ENCODE measurements at places on chromosomes 3 and 15.

DNA sequence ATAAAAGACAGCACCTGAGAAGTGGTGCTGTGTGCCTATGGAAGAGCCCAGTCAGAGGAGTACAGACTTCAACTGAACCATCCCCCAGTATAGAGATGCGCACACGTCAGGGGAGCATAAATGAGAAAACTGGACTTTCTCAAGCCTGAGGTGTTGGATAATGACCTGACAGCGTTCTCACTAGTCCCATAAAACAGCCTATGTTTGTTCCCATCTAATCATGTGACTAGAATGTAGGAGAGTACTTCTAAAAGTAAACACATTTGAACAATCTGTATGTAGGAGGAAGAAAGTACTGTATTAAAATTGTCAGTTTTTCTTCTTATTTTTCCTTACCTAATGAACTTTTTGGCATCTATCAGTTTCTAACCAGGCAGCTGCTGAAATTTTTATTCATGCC lies 498.9 kb downstream of the CNTN4 start:
- DNase-seq, result no peak

DNA sequence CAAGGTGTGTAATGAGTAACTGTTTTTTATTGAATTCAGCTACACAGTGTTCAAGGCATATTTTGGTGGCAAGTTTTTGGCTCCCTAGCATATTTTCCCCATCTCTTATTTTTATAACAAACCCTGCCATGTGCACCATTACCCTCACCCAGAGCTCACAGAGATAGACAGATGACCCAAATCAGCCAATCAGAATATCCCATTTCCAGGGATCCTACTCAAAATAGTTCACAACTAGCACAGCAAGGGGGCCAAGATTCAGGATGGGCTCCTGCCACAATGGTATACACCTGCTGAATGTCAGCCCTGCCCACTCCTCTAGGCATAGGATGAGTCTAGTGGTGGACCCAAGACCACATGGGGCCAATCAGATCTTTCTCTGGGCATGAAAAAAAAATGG lies 78.8 kb upstream of the SETMAR start:
- no peak for DNase-seq

DNA sequence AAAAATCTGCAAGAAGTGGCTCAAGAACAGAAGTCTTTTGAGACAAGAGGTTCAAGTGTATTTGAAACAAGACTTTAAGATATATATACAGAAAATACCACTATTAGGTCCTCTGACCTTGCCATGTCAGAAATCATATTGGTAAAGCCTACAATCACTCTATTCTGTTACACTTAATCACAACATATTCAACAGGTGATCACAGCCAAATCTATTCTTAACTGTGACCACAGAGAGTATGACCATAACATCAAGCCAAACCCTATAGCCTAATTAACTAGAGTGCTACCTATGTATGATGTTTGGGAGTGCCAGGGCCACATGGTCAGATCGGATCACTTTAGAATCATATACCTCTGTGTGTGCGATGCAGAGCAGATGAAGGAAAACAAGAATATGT lies 2.2 kb downstream of the DNAJC19 start:
- no peak for DNase-seq

DNA sequence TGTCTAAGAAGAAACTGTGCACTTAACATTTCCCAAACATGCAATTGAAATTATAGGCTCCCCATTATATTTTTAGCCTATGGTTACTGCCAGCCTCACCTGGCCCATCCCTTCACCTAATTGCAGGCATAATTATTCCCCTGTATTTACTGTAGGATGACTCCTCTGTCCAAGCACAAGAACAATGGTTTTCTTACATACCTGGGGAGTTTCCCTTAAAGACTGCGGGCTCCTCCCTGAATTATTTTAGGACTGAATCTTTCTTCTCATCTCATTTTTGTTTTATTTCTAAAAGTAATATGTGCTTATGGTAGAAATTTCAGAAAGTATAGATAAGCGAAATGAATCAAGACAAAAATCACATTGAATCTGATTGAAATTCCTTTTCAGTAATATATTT lies 11.4 kb downstream of the TM4SF1 start:
- DNase-seq, result no peak

GRCh38 chr15:70244978-70245542 lies 147.3 kb upstream of the TLE3 start:
- no peak for DNase-seq

DNA sequence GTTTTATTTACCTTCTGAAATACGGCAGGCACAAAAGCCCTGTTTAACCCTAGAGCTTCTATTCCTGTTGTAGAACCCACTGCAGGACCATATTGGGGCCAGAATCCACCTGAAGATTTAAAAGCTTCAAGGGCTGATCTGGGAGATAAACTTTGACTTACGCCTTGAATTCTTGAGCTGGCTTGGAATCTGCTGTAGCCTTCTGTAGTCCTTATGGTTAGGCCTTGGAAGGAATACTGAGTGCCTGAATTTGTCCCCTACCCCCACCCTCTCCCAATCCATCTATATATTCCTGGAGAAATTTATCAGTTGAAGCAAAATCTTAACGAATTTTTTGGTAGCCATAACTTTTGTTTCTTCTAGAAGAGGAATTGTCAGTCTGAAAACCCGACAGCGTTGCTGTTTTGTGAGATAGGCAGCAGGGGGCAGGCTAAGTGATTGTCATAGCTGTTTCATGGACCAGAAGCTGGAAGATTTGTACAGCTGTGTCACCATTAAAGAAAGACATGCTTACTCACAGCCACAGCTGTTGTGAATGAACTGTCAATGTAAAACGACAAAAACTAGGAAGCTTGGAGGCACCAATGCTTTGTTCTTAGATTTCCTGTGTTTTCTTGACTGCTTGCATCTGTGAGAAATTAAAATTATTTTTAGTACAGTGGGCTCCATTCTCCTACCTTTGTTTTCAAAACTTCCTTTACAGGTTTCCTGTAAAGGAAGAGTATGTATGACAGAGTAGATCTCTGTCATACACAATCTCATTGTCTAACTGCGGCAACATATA lies 12.8 kb downstream of the LXN start:
- peak; percentile 16 for DNase-seq

DNA sequence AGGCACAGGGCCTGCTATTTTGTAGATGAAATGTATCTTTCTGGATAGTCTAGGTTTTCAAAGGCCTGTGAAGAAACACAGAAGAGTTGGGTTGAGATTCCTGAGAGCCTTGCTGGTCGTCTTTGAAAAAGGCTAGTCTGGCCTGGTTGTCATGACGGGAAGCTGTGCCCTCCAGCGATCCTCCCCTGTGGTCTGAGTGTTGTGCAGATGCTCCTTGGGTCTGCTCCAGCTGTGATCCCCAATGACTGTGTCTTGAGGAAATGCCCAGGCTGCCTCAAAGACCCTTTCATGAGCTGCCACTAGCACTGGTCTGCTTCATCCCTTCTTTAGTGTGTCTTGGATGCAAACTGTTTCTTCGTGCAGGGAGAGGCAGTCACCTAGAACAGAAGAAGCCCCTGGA lies 111.0 kb upstream of the SYNPR start:
- DNase-seq, result no peak

- DNase-seq, result no peak
Measured at GRCh38 chr3:46659285-46659684, 34.2 kb downstream of the ALS2CL start.

DNA sequence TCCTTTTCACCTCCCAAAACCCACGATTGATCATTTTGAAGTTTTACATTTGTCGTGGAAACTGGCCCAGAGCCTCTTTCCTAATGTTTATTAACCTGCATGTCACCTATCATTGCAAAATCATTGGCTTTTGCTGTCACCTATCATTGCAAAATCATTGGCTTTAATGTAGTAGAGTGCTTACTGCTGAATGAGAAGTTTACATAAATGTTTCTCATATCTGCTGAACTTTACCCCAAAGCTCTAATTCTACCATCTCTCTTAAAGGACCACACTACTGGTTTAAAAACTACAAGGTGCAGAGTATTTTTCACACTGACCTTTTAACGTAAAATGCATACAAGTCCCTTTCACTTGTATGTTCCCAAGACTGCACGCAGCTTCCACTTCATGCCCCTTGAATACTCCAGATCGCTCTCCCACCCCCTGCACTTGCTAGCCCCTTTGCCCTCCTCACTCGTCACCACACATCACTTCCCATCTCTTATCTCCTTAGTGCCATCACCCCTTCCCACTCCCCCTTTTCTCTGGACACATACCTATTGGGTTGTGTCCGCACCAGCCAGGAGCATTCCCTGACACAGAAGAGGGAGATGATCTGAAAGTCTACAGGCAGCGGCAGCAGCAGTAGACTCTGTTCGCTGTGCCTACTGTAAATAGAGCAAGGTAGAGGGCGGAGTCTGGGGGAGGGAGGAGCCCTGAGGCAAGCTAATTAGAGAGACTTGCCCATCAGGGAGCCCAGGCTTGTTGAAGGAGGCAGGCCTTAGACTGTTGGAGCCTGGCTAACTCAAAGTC lies 30.2 kb upstream of the ATOSA start:
- no peak for DNase-seq

GRCh38 chr3:158520433-158520832 lies 50.6 kb upstream of the MLF1 start:
- DNase-seq, result no peak

- no peak for DNase-seq
Measured at GRCh38 chr3:30189900-30190299, 416.5 kb upstream of the TGFBR2 start.

- no peak for DNase-seq
Measured at GRCh38 chr3:78343221-78343620, 1303.3 kb downstream of the ROBO2 start.

DNA sequence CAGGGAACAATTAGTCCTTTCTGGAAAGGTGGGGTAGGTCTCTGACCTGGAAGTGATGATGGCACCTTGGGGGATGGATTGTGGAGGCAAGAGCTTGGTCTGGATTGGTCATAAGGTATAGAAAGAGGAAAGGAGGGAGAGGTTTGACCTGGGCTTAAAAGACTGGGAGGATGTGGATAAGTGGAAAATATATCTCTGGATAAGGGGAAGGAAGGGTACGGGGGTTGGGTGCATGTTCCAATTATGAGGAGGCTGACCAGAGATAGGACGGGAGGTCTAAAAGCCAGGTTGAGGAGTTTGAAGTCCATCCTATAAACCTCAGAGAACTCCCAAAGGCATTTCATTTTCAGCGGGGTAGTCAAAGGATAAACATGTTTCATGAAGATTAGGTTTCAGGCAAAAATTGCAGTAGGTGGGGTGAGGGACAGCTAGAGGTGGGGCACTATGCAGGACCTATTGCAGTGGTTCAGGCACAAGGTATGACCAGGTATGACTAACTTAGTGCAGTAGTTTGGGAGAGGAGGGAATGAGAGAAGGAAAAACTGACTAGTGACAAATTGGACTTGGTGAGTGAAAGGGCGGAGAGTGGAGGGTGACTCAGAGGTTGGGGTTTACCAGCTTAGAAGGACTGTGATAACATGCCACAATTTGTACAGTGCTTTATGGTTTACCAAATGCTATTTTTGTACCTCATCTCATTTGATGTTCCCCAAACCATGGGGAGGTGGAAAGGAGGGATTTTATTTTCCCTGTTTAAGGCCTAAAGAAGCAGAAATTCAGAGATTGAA lies 10.7 kb downstream of the PDE8A start:
- DNase-seq, result no peak

- no peak for DNase-seq
Measured at GRCh38 chr3:136277115-136277514, 27.0 kb downstream of the PCCB start.

- no peak for DNase-seq
Measured at GRCh38 chr3:76815561-76815960, 224.3 kb upstream of the ROBO2 start.

GRCh38 chr3:24519368-24520100 lies 24.9 kb upstream of the THRB start:
- DNase-seq, result no peak

- no peak for DNase-seq
Measured at GRCh38 chr3:170350515-170351413, 6.8 kb upstream of the SKIL start.

DNA sequence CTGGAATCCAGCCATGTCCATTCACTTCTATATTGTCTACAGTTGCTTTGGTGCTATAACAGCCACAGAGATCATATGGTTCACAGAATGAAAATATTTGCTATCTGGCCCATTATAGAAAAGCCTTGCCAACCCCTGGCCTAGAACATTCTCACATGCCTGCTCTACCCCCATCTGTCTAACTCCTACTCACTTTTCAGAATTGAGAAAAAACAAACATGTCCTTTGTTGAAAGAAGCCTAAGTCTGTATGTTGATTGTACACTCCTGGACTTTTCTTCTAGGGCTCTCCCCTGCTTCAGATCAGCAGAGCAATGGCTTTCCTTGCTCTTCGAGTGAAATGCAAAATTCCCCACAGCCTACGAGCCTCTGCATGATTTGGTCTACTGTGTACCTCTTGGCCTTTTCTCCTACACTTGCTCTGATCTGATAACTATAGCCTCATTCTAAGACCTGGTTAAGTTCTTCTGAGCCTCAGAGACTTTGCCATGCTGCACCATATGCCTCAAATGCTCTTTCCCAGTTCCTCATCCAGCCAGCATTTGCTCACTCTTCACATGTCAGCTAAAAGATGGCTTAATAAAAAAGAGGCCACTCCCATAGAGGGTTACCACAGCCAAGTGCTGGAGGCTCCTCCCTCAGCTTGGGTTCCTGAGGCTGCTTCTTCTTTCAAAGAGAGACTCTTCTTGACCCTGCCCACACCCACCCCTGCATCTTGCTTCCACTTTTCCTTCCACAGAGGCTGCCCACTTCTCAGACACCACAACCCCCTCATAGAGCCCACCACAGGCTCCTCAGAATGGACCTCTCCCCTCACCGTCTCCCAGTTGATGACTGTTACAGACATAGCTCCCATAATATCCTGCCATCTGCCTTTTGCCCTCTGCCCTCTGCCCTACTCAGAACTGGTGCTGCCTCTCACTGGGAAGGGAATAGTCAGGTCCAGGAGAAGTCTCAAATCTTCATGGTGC lies 22.9 kb upstream of the DCLK3 start:
- DNase-seq, result no peak

DNA sequence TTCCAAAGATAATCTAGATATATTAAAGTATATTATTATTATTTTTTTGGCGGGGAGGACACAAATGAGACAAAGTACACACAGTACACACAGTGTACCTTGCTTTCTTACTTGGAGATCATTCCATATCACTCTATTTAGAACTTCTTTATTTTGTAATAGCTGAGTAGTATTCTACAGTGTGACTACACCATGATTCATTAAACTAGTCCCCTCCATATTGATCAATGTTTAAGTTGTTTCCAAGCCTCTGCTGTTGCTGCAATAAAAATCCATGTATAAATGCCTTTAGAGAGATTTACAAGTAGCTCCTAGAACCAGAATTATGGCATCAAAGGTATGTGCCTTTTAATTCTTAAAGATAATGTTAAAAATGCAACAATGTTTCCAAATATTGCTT lies 38.8 kb downstream of the PYGO1 start:
- DNase-seq, result no peak

Data from stimulated activated CD4-positive, alpha-beta T cell treated with anti-CD3 and anti-CD28 coated beads, Interleukin-1b, Interleukin-23, amount 100 ng/mL, for 1 hour (primary cell).